ENCODE measurements at places on chromosomes 6 and 20.

- no peak for DNase-seq
These were observed 14.8 kb downstream of the PGK2 start for GRCh38 chr6:49772285-49772684.

- DNase-seq = no peak
These were observed 16.2 kb downstream of the KCNB1 start for GRCh38 chr20:49466114-49466912.

DNA sequence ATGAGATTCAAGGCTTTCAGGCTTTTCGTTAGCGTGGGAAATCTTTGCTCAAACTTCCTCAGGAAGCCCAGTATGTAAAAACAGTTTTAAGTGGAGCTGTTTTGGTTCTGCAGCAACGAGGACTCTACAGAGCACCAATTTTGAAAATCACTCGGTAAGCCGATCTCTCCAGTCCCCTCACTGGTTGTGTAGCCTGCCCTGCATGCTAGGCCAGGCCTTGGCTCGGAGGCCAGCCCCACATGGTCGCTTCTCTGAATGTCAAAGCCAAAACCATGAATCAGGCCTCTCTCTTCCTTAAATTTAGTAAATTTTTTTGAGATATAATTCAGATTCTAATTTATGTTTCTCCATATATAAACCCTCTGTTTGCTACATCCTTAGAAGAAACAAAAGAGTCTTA is 108.0 kb downstream of the CHD6 start:
- DNase-seq = no peak

GRCh38 chr20:4017051-4017712 is 1.8 kb upstream of the RNF24 start:
- no peak for DNase-seq

DNA sequence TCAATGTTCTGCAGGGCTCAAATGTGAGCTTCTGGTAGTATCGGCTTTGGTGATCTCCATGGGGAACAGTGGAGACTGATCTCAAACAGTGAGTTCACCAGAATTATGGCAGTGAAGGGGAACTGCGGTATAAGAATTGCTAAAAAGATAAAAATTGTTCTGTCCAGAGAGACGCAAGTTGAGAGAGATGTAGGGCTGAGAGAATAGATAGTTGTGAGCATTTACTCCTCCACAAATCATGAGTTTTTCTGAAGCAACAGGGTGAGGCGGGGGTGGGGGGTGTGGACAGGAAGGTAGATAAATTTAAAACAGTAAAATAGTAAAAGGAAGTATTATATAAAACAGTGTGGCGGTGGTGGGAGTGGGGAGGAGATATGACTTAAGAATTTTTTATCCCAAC is 98.6 kb upstream of the NEDD9 start:
- DNase-seq = no peak

DNA sequence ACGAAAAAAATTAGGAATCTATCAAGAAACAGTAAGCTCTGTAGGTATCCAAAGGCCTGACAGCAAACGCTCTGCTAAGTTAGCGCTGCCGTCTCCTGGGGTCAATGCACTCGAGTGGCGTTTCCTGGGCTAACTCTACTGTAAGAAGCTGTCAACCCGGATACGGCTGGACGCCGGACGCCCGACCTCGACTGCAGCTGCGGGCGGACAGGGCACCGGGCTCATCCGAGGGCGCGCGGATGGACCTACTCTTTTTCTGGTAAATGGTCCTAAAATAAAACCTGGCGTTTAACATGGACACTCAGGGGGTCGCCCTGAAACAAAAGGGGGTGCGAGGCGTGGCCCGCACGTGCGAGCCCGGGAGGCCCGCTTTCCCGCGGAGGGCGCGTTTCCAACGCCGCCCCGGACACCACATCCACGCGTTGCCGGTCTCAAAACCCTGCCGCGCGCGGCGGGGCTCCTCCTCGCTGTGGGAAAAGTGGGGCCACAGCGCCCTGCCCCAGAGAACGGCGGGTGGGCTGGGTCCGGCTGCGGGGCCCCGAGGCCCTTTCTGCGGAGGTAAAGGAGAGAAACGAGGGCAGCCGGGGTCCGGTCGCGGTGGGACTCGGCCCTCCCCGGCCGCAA is 537 bp downstream of the TCP1 start:
- peak; percentile 71 for DNase-seq

DNA sequence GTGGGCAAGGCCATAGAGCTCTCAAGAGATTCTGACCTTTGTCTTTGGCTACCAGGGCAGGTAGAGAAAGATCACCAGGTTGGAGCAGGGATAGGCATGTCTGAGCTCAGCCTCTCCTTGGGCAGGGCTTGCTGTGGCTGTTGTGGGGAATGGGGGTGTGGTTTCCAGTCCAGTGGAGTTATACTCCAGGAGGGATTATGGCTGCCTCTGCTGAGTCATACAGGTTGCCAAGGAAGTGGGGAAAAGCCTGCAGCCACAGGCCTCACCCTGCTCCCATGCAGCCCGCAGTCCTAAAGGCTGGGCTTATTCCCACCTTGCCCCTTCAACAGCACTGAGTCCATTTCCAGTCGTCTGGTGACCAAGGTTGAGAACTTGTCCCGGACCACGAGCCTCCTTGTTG is 21.9 kb downstream of the MEP1A start:
- DNase-seq = peak; percentile 29

DNA sequence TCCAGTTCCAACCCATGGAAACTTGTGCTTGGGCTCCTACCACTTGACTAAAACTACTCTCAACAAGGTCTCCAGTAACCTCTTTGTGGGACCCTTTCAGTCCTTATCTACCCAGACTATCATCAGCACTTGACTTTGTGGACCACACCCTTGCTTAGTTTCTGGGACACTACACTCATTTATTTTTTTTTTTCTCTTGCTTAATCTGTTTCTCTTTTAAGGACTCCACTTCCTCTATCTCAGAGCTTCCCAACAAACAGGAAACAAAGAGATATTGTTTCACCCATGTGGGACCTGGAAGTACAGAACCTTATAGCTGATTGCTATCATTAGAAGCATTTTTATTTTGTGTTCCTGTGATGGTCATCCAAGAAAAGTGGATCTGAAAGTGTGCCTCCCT is 28.8 kb upstream of the ME1 start:
- DNase-seq = peak; percentile 8

- DNase-seq = peak; percentile 75
These were observed at the start of gene TXNDC5 for GRCh38 chr6:7910654-7911344. Gene TXNDC5, minus strand, starts transcription at chr6:7910788. Its CDS starts 12 bp downstream, at chr6:7910776.

DNA sequence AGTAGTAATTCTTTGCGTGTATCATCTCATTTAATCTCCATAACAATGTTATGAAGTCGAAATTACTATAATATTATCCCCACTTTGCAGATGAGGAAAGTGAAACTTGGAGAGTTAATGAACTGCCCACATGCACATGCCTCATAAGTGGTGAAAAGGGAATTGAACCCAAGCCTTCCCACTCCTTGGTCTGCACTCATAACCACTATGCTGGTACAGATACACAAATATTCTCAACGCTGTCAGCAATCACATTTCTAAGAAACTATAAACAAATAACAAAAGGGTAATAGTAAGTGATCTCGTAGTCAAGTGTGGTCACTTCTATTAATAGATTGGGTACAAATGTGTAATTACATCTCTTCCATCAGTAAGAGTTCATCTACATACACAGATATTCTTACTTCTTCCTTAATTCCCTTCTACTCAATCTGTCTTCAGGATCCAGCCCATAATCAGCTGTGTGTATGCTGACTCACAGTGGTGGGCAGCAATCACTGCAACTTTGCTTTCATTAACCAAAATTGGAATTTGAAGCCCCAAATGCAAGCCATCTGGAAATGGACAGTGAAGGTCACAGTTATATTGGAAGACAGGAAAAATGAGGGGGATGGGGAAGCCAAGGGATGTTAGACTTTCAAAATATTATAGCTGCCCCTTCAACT is 6.6 kb downstream of the PRSS35 start:
- peak; percentile 41 for DNase-seq

DNA sequence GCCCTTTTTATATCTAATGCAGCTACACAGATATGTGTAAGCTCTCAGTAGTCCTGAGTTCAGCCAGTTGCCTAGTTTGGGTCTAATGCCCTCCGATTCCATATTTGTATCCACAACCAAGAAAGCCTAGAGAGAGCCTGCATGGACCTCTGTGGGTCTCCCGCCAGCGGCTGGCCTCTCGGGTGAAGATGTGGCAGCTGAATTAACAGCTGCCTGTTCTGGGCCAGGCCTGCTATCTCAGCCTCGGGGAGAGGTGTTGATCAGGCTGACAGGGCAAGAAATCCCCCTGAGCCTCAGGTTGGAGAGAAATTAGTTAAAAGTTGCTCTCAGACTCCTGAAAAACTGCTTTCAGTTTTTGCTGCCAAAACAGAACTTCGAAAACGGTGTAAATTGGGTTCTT is 19.8 kb downstream of the PTK7 start:
- DNase-seq = peak; percentile 15

DNA sequence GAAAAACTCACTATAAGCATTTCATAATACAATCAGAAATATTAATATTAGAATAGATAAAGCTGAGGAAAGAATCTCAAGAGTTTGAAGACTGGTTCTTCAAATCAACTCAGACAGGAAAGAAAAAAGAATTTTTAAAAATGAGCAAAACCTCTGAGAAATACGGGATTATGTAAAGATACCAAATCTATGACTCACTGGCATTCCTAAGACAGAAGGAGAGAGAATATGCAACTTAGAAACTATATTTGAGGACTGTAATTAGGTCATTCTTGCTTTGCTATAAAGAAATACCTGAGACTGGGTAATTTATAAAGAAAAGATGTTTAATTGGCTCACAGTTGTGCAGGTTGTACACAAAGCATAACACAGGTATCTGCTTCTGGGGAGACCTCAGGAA is 665.1 kb downstream of the RNF144B start:
- peak; percentile 36 for DNase-seq

GRCh38 chr6:111952274-111952673 is 79.0 kb upstream of the FYN start:
- no peak for DNase-seq

GRCh38 chr20:42790111-42790510 is 399.6 kb downstream of the PTPRT start:
- no peak for DNase-seq

GRCh38 chr20:5221061-5221430 is 94.2 kb downstream of the CDS2 start:
- DNase-seq = no peak

- no peak for DNase-seq
These were observed 56.5 kb upstream of the TENT5A start for GRCh38 chr6:81808851-81809570.

DNA sequence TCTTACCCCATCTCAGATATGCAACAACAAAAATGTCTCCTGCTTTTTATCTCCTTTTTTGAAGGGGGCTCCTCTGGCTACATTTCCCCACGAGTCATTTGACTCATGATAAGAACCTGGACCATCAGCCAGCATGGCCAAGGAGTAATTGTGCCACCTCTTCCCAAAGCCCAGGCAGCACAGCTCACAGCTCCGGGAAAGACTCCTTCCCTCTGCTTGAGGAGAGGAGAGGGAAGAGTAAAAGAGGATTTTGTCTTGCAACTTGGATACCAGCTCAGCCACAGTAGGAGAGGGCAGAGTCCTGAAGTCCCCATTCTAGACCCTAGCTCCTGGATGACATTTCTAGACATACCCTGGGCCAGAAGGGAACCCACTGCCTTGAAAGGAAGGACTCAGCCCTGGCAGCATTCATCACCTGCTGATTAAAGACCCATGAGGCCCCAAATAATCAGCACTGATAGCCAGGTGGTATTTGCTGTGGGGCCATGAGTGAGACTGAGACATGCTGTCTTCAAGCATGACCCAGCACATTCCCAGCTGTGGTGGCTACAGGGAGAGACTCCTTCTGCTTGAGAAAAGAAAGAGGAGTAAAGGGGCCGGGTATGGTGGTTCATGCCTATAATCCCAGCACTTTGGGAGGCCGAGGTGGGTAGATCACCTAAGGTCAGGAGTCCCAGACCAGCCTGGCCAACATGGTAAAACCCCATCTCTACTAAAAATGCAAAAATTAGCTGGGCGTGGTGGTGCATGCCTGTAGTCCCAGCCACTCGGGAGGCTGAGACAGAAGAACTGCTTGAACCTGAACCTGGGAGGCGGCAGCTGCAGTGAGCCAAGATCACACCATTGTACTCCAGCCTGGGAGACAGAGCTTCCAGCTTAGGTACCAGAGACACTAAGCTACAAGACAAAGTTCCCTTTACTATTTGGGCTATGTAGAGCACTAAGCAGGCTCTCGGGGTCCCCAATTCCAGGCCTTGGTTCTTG is 28.1 kb downstream of the NCOA6 start:
- no peak for DNase-seq

GRCh38 chr20:45109634-45110033 is 5.3 kb downstream of the WFDC5 start:
- DNase-seq = no peak

GRCh38 chr6:34696189-34696738 is 303 bp downstream of the ILRUN start:
- peak; percentile 62 for DNase-seq

- peak; percentile 77 for DNase-seq
These were observed 19.0 kb downstream of the PXDC1 start for GRCh38 chr6:3732345-3733141.

- DNase-seq = no peak
These were observed 277.9 kb upstream of the TCF21 start for GRCh38 chr6:133610971-133611370.

DNA sequence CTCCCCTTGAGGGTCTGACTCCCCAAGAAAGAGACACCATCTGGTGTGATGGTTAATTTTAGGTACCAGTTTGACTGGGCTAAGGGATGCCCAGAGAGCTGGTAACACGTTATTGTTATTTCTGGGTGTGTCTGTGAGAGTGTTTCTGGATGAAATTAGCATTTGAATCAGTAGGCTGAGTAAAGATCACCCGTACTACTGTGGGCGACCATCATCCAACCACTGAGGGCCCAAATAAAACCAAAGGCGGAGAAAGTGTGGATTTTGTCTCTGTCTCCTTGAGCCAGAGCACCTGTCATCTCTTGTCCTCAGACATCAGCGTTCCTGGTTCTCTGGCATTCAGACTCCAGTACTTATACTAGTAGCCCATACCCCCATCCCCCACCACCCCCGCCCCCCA is 7.9 kb upstream of the CNKSR3 start:
- DNase-seq = no peak

- DNase-seq = no peak
These were observed 112.2 kb downstream of the SULF2 start for GRCh38 chr20:47672886-47673670.

DNA sequence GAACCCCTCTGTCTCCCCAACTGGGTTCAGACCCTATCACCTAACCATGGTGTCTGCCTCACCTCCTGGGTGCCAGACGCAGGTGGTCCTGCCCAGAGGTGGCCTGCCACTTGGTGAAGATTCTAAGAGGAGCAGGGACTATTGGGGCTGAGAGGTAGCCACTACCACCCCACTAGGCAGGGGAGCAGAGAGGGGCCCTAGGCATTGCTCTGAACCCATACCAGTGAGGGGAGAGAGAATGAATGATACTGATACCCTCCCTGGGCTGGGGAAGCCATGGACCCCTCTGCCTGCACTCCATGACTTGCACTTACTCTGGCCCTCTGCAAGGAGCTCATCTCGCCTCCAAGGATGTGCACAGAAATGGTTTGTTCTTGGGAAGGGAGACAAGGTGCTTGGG is 31.7 kb upstream of the SPDEF start:
- DNase-seq = no peak

GRCh38 chr6:53441035-53441493 is 92.3 kb upstream of the ELOVL5 start:
- peak; percentile 11 for DNase-seq
